Chondrocyte (in vitro differentiated cells): ENCODE measurements at places on chromosomes 11 and 22. TPM values are rescaled to one million over a fixed set of nuclear protein-coding genes. Genes with fewer than 3 reads are reported as not detected.

GRCh38 chr22:49540084-49540912 lies 287.4 kb downstream of the BRD1 start:
- H3K27me3 ChIP-seq, result peaks cover 17% of the 10 kb centered on the region
- H3K36me3 ChIP-seq, result no peaks in the 10 kb centered on the region
- H3K27ac ChIP-seq, result no peak overlapping the region
- H3K4me1 ChIP-seq, result no peaks in the 10 kb centered on the region
- H3K4me3 ChIP-seq, result no peak overlapping the region

Gene KCNQ1OT1
- total RNA-seq, result 2.5 to 8.5 TPM (median 2.7 TPM) in 3 replicates

Gene UBQLN3
- total RNA-seq, result 0.13 to 0.31 TPM in 2 of 3 replicates, not detected in the other

GRCh38 chr11:119300198-119300964 lies 16.5 kb downstream of the MCAM start:
- peaks cover 20% of the 10 kb centered on the region for H3K4me1 ChIP-seq
- no peak overlapping the region for H3K4me3 ChIP-seq
- no peak overlapping the region for H3K27ac ChIP-seq
- no peaks in the 10 kb centered on the region for H3K27me3 ChIP-seq

GRCh38 chr22:17706947-17707346 lies 67.3 kb downstream of the BID start:
- H3K36me3 ChIP-seq, result peaks cover 2% of the 10 kb centered on the region
- H3K4me3 ChIP-seq, result peak overlapping the region; percentile 70
- no peaks in the 10 kb centered on the region for H3K27me3 ChIP-seq
- peaks cover 44% of the 10 kb centered on the region for H3K4me1 ChIP-seq
- DNase-seq, result no peak
- peak overlapping the region; percentile 97 for H3K27ac ChIP-seq

Gene ADM2
- 1.5 to 46.5 TPM (median 46.5 TPM) in 3 replicates for total RNA-seq

GRCh38 chr11:121886996-121887395 lies 229.0 kb downstream of the BLID start:
- no peaks in the 10 kb centered on the region for H3K36me3 ChIP-seq
- H3K27ac ChIP-seq, result no peak overlapping the region
- H3K27me3 ChIP-seq, result no peaks in the 10 kb centered on the region
- no peak overlapping the region for H3K4me3 ChIP-seq
- DNase-seq, result no peak
- peaks cover 37% of the 10 kb centered on the region for H3K4me1 ChIP-seq

DNA sequence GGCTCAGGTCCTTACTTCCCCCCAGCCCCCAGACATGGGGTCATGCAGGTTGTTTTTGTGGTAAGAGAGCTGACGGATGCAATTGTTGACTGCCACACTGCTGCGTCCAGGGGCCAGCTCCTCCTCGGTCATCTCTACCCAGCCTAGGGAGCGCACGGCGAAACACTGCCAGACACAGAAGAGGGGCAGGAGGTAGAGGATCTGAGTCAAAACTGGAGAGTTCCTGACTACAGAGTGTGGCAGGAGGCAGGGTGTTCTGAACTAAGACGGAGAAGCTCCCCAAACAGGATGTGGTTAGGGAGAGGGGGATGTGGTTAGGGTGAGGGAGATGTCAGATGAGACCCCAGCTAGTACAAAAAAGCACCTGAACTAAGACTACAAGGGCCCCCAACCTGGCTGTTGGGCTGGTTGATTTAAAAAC lies 12.3 kb downstream of the SMPD1 start:
- H3K27ac ChIP-seq, result no peak overlapping the region
- peaks cover 6% of the 10 kb centered on the region for H3K4me1 ChIP-seq

Gene PDGFB
- total RNA-seq, result 10.5 to 16.9 TPM (median 16.5 TPM) in 3 replicates

Gene CATSPER1
- 0.44 TPM in 1 of 3 replicates, not detected in the others for total RNA-seq
